ENCODE measurements at places on chromosomes 4 and X.
A peak's percentile ranks its signal among the peaks of the same experiment; 100 is the strongest.

- no peak for DNase-seq
Observed at GRCh38 chr4:145044341-145044740, 53.7 kb downstream of the ANAPC10 start.

DNA sequence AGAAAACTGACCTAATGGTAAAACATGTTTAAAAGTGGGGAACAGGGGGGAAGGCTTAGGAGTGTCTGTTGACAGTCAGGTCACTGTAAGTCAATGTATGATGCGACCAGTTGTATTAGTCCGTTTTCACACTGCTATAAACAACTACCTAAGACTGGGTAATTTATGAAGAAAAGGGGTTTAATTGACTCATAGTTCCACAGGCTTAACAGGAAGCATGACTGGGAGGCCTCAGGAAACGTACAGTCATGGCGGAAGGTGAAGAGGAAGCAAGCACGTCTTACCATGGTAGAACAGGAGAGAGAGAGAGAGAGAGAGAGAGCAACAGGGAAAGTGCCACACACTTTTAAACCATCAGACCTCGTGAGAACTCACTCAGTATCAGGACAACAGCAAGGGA is 13.0 kb upstream of the PLAC1 start:
- DNase-seq: no peak

DNA sequence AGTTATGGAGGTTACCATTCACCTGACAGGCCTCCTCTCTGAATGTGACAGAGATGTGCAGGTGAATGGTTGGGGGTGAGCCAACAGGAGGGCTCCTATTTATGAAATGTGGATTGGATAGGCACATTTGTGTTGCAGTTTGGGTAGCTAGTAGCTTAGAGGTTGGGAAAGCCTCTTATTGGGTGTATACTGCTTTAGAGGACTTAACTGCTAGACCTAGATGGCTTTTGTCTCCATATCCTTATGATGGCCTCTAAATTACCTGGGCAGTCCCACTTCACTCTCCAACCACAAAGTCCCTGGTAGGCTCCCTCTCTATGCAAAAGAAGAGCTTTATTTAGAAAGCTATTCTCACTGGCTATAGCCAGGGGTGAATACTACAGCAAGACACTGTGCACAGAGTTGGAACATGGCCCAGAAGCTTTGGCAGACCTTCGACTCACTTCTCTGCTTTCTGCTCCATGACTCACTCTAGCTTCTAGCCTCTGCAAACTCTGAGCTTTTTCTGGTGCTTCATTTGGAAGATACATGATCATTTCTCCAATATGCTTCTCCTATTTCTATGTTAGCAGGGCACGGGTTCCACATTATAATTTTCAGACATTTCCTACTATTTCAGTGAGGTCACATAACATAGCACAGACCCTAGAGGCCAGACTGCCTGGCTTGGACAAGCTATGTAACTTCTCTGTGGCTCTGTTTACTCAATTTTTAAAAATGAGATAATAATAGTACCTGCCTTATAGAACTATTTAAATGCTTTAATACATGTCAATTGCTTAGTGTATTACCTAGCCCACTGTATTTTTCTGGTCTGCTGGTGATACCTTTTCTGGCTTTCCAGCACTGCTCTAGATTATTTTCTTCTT is 6.0 kb upstream of the VGLL1 start:
- no peak for DNase-seq

GRCh38 chrX:141185366-141185765 is 8.4 kb upstream of the LDOC1 start:
- no peak for DNase-seq

DNA sequence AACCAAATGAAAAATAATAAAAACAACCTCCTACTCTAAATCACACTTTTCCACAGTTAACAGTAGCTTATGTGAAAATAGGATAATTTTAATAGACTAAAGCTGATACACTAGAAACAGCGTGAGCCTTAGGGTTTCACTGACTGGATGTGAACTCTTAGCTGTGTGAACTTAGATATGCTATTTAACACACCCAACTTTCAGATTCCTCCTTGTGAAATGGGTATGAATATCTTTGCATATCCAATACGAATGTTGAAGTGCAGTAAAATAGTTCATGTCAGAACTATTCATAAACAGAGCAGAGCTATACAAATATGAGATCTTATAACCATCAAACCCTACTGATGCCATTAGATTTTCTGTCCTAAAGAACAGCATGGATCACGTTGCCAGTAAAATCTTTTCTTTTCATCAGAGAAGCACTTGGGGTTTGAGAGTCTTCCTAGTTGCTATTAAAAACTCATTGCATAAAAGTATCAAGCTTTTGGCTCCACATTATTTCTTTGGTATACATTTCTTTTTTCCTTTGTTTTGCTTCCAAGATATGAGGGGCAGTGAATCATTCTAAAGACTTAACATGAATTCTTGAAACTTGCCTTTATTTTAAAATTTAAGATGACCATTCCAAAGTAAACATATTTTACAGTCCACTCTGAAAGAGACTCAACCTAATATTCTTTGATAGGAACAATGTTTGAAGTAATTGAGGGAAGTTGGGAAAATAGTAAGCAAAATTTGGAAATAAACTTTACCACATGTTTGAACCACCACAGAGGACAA is 102.4 kb downstream of the CPE start:
- DNase-seq: no peak

DNA sequence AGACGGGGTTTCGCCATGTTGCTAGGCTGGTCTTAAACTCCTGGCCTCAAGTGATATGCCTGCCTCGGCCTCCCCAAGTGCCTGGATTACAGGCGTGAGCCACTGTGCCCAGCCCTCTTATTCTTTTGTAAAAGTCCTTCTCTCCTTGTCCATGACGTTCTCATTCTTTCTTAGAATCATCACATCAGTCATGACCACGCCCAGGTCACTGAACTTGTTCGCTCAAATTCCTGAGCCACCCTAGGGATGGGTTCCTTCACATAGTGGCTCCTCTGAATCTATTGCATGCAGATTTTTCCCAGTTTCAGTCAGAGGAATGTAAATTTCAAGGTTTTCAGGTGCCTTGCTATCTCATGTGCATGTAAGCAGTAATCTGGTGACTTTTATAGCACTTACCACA is 15.7 kb downstream of the JADE1 start:
- DNase-seq: peak; percentile 52

GRCh38 chr4:110454441-110454840 is 21.5 kb upstream of the ENPEP start:
- no peak for DNase-seq

GRCh38 chr4:24655326-24655725 is 71.0 kb upstream of the DHX15 start:
- DNase-seq: no peak

- DNase-seq: no peak
Observed at GRCh38 chr4:55722132-55722531, 86.0 kb upstream of the NMU start.

GRCh38 chrX:110871839-110872238 is 76.2 kb upstream of the CHRDL1 start:
- no peak for DNase-seq

DNA sequence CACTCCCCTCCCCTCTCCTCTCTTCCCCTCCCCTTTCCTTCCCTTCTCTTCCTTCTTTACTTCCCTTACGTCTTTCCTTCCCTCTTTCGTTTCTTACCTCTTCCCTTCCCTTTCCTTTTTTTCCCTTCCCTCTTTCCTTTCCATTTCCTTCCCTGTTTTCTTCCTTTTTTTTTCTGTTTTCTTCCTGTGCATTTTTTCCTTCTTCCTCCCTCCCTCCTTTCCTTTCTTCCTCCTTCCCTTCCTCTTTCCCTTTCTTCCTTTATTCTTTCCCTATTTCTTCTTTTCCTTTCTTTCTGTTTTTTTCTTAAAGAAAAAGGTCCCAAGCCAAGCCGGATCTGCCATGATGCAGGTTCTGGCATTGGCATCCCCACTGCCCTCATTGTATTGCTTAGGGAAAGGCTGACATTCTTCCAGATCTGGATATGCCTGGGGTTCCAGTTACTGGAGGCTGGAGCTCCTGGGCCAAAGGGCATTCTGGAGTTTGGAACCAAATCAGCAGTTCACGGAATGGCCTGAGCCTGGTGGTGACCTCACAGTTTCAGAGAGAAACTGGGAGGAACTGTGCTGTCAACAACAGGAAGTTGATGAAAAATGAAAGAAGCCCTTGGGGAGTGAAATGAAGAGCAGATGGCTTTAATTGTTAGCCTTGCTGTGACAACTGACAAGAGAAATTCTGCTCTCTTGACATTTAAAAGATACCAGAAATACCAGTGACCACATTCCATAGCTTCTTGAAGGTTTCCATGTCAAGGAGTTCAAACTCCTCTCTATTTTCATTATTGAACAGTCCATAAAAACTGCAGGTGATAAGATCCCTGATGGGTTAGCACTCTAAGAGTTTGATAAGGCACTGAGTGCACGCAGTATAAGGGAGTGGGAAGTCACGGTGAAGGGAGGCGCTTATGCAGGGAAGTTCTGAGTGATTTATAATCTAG is 622.1 kb downstream of the SPRY1 start:
- DNase-seq: peak; percentile 56

GRCh38 chr4:6134612-6135220 is 65.6 kb downstream of the JAKMIP1 start:
- DNase-seq: no peak

DNA sequence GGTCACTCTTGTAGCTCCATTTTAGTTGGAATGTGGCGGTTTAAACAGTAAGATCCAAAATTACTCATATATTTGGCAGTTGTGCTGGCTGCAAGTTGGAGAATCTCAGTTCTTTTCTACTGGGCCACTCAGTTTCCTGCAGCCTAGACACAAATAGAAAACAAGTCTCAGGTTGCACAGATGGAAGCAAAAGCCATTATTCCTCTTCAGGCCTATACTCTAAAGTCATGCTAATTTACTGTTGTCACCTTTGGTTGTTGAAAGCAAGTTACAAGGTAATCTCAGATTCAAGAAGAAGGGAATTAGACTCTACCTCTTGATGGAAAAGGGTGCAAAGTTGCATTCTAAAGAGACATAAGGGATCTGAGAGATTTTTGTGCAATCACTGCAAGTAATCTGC is 345.4 kb downstream of the ADAM29 start:
- DNase-seq: no peak

Measured in Peyer's patch (tissue), 4 donors.